Activated T-helper 1 cell treated with anti-CD3 and anti-CD28 coated beads, Interleukin-12 subunit alpha, Interleukin-12 subunit beta, Interleukin-2, Interleukin-4 antibody, amounts not matched to agents 30 ng/mL and 10 ng/mL and 1 ng/mL, durations not matched to agents 14 hours and 24 hours and 36 hours (primary cell): ENCODE measurements at places on chromosomes 5 and 9. TPM values are rescaled to one million over a fixed set of nuclear protein-coding genes. Genes with fewer than 3 reads are reported as not detected.

The DIPK1B gene
- total RNA-seq: 0.47 and 0.88 TPM in 2 replicates

The IRX2 gene
- total RNA-seq: not detected in 2 replicates

The DMRT3 gene
- not detected in 2 replicates for total RNA-seq

- no peak for DNase-seq
Observed at GRCh38 chr5:158194561-158194976, 335.6 kb upstream of the CLINT1 start.

GRCh38 chr9:120438836-120439546 lies 141.0 kb downstream of the CDK5RAP2 start:
- no peak for DNase-seq

GRCh38 chr9:70902692-70903131 lies 218.7 kb downstream of the TRPM3 start:
- DNase-seq: no peak

DNA sequence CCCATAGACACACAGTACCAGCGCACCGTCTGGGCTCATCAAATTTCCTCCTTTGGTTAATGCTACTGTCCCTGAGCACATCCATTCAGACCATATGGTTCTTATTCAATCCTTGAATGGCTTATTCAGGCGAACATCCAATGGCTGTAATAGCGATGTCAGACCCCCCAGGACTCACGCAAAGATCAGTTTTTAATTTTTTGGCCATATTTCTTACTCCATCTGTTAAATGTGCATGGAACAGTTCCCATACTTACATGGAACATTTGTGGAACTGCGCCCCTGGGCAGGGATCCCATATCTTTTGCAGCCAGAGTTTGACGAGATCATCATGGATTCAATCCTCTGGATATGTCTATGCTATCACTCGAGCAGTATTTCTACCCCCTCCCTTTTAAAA lies 213.2 kb downstream of the ADAMTS6 start:
- no peak for DNase-seq

DNA sequence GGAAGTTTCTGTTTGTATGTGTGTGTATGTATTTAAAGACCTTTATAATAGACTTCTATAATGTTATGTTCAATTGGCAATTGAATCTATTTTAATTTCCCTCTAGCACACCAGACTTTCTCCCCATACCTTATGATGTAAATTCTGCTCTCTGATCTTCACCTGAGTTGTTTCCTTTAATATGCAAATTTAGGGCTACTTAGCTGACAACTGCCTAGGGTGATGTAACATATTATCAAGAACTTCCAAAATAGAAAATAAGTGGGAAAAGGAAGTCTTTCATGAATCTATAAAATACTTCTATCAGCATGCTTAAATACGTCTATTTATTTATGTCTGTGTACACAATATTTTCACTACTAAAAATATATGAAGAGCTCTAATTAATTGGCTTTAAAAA lies 923.5 kb upstream of the CDH10 start:
- no peak for DNase-seq

- no peak for DNase-seq
Observed at GRCh38 chr5:95564450-95564849, 9.5 kb downstream of the ARSK start.
